Right lung (tissue), 10 donors: ENCODE measurements at places on chromosomes 4 and X. TPM values are rescaled to one million over a fixed set of nuclear protein-coding genes. Genes with fewer than 3 reads are reported as not detected.

DNA sequence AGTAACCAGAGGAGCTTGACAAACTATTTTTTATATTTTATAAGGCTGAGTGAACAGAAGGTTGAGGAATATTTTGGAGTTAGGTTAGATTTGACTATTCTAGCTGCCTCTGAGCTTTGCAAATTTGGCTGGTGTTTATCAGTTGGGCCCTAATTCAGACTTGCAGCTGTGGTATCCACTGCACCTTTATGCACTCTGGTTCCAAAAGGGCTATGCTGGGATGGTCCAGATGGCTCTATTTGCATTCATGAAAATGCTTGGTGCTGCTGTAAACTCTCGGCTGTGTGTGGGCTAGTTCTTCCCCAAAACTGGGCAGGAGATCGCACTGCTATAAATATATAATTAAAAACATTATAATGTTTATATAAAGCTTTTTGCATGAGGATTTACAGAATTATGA, 106.3 kb downstream of the REPS2 start:
- DNase-seq, result no peak

DNA sequence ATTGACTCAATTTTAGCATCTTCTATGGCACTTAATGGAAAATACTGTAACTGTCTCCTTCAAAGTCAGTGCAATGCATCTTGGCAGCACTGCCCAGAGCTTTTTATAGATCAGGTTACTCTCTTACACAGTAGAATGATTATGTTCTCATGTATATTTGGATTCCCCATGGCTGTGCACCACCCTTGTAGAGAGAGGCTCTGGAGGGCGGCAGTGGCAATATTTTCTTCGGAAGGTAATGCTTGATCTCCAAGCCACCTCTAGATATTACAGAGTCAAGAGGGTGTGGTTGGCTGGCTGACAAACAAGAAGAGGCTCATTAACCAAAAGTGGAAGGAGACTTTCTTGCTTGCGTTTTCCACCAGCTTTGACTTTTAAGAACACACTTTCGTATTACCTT, 72.8 kb upstream of the ARSJ start:
- DNase-seq, result no peak

DNA sequence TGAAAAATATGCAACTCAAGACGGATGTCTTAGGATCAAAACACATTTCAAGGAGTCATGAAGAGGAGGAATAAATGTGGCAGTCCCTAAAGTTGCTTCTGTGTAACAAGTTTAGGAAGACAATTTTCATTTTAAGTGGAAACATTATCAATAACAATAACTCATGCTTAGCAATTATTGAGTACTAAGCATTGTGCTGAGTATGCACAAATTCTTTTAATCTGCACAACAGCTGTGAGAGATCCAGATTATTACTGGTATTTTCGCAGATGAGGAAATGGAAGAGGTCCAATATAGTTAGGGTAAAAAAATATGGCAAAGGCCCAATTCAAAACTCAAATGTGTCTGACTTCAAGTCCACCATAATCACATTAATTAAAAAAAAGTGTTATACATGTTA, 2.9 kb upstream of the TEX13B start:
- DNase-seq, result no peak

- no peak for DNase-seq
These were observed 15.3 kb downstream of the CTAG1B start for GRCh38 chrX:154603438-154604430.

The XAGE1B gene
- not detected for polyA plus RNA-seq
